GM19239 (cell line): ENCODE measurements at places on chromosomes 13 and 19.

DNA sequence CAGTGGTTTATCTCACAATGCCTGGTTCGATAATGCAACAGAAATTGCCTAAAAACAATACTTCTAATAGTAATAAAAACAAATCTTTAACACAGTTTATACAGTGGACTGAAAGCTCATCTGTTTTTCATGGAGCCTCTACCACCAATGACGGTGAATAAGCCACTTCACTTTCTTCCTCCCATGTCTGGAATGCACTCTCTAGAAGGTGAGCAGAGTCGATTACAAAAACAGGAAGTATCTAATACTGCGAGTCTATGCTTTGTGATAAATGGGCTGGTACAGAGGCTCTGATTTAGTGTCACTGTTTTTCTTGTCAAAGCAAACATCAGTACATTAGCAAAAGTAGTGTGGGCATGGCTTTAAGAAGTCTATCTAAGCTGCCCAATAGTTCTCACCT is 1348.6 kb upstream of the SLC10A2 start:
- DNase-seq, result no peak

DNA sequence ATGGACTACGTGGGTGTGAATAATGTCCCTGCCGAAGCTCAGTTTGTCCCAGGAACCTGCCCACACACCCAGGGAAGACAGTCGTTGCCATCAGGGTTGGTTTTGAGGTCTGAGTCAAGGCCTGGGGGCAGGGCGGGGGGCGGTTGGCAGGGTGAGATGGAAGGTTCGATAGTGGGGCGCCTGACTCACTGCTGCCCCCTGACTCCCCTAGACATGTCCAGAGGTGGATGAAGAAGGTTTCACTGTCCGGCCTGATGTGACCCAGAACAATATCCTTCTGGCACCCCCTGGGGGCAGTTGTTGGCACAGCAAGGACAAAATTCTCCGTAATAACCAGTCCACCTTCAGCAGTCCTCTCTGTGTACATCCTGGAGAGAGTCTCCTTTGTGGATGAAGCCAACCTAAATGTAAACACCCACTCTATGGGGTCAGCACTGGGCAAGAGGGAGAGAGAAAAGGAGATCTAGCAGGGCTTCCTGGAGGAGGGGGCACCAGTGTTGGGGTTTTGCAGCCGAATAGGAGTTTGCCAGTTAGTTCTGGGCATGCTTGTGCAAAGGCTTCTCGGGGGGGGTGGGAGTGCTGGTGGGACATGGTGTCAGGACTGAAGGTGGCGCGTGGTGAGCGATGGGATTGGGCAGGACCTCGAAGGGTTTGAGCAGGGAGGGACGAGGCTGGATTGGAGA is 19.6 kb upstream of the B3GNT3 start:
- DNase-seq, result no peak

DNA sequence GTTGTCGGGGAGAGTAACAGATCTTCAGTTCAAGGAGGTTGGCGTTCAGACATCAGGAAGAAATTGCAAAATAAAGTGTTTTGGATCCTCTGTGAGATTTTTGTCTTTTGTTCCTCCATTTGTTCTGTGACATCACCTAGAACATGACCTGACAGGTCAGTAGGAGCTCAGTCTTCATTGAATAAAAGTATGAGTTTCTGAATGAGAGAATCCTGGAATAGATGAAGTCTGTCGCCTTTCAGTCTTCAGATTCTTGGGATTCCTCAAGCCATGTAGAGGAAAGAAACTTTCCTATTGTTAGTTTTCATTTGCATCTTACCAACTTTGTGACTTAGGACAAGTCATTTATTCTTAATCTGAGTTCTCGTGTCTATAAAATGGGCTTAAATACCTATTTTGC is 14.4 kb downstream of the ARHGAP35 start:
- DNase-seq, result no peak

DNA sequence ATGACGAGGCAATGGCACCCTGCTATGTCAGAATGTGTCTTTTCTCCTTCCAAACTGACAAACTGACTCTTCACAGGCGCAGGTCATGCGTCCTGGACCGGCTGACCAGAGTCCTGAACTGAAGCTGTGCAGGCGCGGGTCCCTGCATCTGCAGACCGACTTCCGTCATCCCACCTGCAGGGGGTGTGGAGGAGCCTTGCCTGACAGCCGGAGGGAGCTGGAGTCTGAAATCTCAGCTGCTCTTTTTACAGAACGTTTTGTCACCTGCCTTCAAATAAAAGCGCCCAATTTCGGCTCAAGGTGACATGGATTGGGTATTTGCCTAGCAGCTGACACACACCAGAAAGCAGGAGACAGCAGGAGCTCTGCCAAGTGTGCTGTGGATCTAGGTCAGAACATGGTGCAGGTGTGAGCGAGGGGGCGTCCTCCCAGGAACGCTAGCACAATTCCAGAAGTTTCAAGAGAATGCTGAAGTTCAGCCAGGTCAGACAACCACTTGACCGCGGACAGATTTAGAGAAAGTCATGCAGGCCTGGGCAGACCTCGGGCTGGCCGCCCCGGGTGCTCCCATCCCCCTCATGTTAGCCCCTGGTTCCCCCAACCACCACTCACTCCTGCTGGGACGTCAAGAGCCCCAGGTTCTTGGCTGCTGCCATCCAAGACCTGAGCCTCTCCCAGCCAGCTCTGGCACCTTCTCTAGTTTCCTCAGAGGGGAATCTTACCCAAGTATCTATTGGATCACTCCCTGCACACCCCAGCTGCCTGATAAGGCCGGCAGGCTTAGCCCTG is 32.8 kb downstream of the ELL start:
- DNase-seq, result no peak
